ENCODE measurements at places on chromosomes 11 and 22.

- no peak for DNase-seq
These were observed 38.3 kb downstream of the PTPRJ start for GRCh38 chr11:48018528-48019216.

DNA sequence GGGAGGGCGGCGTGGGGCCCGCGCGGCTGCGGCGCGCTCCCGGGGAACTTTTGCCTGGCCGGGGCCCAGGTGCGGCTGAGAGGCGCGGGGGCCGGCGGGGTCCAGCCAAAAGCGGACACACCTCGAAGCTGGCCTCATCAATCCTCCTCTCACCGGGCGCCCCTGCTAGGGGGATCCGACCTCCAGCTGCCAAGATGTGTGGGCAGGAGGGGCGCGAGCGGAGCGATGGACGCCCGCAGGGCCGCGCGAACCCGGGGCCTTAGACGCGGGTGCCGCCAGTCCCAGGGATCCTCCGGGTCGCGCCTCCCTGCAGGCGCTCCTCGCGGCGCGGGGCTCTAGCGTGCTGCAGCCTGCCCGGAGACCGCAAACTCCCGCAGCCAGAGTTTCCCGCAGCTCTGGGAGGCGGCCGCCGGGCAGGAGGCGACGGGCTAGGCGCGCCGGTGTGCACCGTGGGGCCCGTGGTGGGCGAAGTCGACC lies 785 bp downstream of the IGSF9B start:
- DNase-seq = no peak

- no peak for DNase-seq
These were observed 321.0 kb downstream of the TBC1D22A start for GRCh38 chr22:47083379-47083986.

DNA sequence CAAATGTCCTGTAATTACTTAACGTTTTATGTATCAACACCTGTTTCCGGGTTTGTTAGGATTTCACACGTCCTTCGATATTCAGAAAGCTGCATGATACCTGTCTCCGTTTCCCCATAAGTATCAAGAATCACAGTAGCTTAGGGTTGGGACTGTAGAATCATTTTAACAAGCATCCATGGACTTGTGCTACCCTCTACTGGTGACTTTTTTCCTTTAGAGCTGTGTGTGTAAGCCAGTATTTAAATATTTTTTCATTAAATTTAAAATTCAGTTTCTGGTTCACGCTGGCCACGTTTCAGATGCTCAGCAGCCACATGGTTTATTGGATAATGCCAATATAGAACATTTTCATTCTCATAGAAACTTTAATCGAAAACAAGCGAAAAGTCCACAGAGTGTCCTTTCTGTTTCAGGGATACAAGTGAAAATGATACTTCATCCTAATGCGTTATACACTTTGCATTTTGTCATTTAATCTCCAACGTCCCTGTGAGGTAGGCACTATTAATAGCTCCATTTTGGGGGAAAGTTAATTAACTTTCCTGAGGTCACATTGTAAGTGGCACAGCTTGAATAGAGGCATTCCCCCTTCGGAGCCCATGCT lies 61.5 kb upstream of the SLC25A18 start:
- peak; percentile 86 for DNase-seq

GRCh38 chr11:108624196-108624925 lies 30.8 kb upstream of the EXPH5 start:
- DNase-seq = no peak

GRCh38 chr22:30906946-30907345 lies 61.6 kb downstream of the MORC2 start:
- no peak for DNase-seq

- no peak for DNase-seq
These were observed 13.3 kb downstream of the GGTLC2 start for GRCh38 chr22:22657712-22658111.

DNA sequence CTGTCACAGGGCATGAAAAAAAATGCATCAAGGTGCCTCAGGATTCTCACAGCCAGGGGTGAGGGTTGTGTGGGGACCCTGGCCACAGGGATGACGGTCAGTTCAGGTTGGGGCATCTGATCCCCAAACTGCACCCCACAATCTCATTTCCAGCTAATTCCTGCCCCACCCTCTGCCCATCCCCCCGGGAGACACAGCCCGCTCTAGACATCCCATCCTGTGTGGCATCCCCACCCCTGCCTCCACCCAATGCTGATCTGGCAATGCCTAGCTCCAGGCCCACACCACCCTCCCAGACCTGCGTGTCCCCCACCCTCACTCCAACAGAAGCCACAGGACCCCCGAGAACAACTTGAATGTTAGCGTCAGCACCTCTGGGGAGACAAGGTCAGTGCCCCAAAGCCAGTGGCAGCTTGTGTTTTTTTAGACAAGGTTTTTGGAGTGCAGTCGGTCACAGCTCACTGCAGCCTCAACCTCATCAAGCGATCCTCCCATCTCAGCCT lies 25.3 kb downstream of the TSPAN4 start:
- no peak for DNase-seq

DNA sequence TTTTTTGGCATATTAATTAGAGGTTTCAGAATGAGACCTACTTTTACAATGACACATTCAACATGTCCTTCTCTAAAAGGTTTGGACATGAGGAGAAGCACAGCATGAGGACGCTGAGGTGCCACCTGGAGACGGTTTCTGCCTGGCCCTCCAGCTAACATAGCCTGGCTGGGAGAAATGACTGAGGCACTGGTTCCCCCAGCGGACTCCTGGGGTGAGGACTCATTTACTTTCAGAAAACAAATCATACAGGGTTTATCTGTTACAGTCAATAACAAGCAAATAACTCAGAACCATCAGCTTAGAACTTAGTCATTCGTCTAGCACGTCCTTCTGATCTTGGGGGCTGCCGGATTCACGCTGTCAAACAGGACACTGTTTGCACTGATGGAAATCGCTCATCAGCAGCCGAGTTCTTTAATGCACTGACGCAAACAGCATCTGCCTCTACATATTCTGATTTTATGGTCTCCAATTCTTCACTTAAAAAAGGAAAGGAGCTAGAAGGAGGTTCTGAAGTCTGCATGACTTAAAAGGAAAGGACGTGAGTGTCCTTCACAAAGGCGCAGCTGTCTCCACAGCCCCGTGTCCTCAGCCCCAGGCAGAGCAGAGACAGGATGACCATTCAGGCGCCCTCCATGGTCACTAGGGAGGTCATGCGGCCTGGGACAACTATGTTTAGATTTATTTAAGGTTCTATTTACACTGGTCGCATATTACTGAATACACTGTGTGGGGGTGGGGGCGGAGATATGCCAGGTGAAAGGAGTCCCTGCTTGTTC lies 44.2 kb downstream of the CERK start:
- no peak for DNase-seq

- DNase-seq = no peak
These were observed 5.1 kb upstream of the FBLN1 start for GRCh38 chr22:45497351-45498145.

DNA sequence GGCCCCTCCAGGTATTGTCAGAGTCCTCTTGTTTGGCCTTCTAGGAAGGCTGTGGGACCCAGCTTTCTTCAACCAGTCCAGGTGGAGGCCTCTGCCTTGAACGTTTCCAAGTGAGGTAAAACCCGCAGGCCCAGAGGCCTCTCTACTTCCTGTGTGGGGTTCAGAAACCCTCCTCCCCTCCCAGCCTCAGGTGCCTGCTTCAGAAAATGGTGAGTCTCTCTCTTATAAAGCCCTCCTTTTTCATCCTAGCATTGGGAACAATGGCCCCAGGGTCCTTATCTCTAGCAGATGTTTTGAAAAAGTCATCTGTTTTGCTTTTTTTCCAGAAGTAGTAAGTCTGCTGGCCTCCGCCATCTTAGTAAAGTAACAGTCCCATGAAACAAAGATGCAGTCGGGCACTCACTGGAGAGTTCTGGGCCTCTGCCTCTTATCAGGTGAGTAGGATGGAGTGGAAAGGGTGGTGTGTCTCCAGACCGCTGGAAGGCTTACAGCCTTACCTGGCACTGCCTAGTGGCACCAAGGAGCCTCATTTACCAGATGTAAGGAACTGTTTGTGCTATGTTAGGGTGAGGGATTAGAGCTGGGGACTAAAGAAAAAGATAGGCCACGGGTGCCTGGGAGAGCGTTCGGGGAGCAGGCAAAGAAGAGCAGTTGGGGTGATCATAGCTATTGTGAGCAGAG lies at the start of gene CD3E:
Gene CD3E (plus strand): TSS at position 163 of the 681 bp plus-strand sequence. CDS start 223 bp downstream, at position 386.
- DNase-seq = no peak

GRCh38 chr11:18248561-18248960 lies at the start of gene SAA2:
TSS of gene SAA2 (minus strand) at chr11:18248668. CDS start at chr11:18248011, 657 bp downstream.
- no peak for DNase-seq

GRCh38 chr22:26127126-26127525 lies 42.1 kb upstream of the SEZ6L start:
- DNase-seq = no peak

- peak; percentile 75 for DNase-seq
These were observed 25.2 kb downstream of the BCR start for GRCh38 chr22:23205339-23206049.

- DNase-seq = no peak
These were observed 5.6 kb downstream of the RTN3 start for GRCh38 chr11:63686926-63687325.

DNA sequence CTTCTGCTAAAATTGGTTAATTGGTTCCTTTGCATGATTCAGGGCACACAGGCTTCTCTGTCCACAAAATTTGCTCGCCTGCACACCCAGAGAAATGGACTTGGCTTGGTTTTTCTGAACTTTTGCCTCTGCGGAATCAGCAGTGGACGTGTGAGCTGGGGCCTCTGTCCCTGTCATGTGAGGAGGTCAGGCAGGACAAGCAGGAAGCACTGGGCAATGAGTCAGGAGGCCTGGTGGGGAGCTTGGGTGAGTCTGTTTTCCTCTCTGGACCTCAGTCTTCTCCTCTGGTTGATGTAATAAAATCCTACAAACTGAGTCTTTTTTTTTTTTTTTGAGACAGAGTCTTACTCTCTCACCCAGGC lies 10.4 kb upstream of the CELSR1 start:
- DNase-seq = no peak

DNA sequence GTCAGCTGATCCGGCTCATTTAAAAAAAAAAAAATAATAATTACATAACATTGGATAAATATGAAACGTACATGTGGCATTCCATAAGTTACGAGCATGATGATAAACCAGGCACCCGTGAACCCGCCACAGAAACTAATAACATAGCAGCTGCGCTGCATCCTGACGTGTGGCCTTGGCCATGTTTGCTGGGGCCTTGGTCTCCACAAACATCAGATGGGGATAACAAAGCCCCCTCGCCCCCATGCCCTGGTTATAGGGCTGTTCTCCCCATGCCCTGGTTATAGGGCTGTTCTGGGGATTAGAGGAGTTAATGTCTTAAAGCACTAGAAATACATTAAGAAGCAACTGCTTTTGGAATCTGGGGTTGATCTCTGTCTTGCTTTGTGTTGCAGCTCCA lies 36.7 kb downstream of the FLRT1 start:
- DNase-seq = no peak

DNA sequence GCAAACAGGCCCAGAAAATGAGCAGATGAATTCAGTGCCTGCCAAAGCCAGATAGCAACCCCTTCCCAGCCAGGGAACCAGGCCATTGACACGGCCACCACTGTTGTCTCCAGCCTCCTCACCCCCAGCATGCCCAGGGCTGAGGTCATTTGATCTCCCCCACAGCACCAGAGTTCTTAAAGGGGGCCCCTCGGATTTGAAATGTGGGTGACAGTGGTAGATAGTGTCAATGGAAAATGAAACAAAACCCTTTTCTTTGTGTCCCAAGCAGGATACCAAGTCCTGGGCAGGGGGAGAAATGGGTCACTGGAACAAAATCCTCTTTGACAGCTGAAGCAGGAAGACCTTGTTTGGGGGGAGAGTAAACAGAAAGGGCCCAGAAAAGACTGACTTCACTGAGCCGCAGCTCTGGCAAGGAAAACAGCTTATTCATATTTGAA lies 14.3 kb upstream of the ACCSL start:
- no peak for DNase-seq

All from NAMALWA (cell line).